ENCODE measurements at places on chromosomes 6 and 20. TPM values are rescaled to one million over a fixed set of nuclear protein-coding genes. Genes with fewer than 3 reads are reported as not detected.

Gene MCUR1
- total RNA-seq = 34.6 TPM

Gene ZKSCAN4
- 10.3 TPM for total RNA-seq

Gene GGTLC1
- not detected for total RNA-seq

Gene CALHM6
- total RNA-seq = 2.7 TPM

Gene SCRT2
- 2.0 TPM for total RNA-seq

Gene GPX5
- total RNA-seq = not detected

Gene STX11
- 0.78 TPM for total RNA-seq

Gene NNAT
- total RNA-seq = 251 TPM

Gene CTAGE9
- total RNA-seq = not detected

- DNase-seq = no peak
Measured at GRCh38 chr6:116511424-116512110, at the start of gene CALHM5. Gene CALHM5, plus strand, starts transcription at chr6:116511639. Its CDS starts 58 bp downstream, at chr6:116511697.

GRCh38 chr20:44217342-44218092 is 6.9 kb upstream of the OSER1 start:
- peak; percentile 34 for DNase-seq

DNA sequence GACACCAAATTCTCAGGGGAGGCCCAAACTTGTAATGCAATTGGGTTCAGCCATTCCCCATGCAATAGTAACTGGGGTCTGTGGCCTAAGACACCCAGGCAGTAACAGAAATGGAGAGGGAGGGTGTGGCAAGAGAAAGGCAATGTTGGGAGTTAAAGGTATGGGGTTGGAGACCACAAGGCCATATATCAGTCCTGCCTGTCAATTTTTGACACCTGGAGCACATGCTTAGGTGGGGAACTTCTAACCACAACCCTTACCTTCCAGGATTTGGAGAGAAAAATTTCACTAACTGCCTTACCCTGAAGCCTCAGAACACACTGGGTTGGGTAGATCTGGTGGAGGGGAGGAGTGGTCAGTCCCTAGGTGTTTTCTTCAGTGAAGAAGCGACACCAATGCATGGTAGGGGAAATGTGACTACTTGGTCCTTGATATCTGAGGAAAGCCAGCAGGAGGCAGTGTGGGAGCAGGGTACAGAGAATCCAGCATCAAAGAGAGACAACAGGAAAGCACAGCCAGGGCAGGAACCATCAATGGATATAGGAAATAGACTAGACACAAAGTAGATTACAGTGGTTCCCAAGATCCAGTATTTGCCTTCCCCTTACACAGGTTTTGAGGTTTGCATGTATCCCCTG is 6.8 kb upstream of the USP49 start:
- no peak for DNase-seq

DNA sequence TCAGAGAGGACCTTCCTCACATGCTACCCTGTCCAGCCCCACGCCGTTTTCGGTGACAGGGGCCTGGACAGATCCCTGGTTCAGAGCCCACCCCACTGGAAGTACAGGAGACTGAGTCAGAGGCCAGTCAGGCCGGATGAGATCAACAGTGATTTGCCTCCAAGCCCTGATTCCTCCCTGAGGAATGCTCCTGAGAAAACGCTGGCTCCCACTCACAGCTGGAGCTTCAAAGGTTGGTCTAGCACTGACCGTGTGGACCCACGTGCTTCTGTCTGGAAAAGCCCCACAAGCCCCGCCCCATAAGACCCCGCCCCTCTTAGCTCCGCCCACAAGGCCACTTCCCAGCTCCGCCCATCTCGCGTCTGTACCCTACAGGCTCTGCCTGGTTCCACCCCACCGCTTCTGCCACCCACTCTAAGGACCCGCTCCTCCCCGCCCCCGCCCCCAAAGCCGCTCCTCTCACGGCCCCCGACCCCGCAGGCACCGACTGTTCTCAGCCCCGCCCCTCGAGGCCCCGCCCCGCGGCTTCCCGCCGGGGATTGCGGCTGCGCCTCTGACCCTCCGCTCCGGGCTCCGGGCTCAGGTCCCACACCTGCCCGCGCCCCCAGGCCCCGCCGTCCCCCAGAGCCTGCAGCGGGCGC is 64.9 kb upstream of the BHLHE23 start:
- no peak for DNase-seq

DNA sequence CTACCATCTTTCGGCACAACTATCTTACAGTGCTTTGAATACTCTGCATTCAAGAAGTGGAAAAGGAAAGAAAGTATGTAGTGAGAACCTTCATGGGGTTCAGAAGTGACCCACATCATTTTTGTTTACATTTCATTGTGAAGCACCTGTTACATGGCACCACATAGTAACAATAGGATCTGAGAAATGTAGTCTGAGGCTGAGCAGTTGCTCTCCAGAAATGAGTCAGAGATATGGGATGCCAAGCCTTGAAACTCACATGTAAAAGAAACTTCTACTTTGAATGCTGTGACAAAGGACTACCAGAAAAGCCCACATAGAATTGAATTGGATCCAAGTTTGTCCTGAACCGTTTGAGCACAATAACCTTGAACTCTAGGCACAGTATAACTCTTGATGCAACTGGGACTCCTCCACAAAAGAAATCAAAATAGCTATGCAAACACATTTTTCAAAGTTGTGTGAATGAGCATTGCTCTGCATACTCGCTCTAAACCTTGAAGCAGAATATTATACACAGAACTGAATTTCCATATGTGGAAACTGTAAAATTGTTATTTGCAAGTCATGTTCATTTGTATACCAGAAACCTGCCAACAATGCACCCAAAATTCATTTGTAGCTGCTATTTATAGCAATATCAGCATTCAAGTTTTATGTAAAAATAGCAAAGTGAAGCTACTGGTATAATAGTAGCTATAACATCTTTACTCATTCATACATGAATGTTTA is 400.9 kb upstream of the POU3F2 start:
- no peak for DNase-seq

- no peak for DNase-seq
Measured at GRCh38 chr20:43389839-43390626, 67.7 kb upstream of the SRSF6 start.

DNA sequence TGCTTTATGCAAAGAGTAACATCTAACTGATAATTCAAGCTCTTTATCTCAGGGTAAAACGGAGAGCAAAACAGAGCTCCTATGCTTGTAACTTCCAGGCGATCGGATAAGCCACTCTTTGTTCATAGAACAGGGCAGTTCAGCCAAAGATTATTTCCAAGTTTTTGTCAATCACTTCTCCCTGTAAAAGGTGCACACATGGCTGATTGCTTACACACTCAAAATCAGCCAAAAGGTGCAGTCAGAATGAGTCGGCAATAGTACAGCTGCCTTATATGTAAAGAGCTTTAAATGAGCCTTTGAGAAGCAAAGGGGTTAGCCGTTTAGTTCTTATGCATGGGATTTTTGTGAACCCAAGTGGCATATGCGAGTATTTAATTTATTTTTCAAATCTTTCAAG is 449.6 kb upstream of the POU3F2 start:
- DNase-seq = no peak

- no peak for DNase-seq
Measured at GRCh38 chr6:142874676-142875075, 70.3 kb downstream of the HIVEP2 start.

DNA sequence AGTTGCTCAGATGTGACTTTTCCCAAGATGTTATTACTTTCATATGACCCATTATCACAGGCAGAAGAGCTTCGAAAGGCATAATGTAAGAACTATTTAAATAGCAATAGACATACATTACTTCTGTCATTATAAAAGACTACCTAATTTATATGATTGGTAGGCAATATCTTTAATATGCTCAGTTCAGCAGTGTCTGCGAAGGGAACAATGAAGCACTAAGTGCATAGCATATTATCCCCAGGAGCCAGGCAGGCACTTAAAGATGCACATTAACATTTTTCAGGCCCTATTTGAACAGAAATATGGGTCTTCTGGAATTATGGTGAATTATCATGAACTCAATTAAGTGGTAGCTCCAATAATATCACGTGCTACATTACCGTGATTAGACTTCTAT is 217.8 kb downstream of the EPM2A start:
- no peak for DNase-seq

DNA sequence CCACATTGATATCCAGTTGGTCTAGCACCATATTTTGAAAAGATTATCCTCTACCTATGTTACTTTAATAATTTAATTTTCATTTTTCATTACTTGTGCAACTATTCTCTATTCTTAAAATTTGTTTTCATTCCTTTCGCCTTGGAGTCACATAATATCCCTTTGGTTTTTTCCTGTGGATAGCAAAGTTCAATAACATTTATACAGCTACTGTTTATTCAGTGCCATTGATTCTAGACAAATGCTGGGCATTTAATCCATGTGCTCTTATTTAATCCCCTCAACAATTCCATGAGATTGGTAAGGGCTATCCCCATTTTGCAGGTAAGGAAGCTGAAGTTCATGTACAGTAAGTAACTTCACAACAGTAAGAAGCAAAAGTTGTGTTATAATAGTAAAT is 32.6 kb downstream of the PSMF1 start:
- no peak for DNase-seq

DNA sequence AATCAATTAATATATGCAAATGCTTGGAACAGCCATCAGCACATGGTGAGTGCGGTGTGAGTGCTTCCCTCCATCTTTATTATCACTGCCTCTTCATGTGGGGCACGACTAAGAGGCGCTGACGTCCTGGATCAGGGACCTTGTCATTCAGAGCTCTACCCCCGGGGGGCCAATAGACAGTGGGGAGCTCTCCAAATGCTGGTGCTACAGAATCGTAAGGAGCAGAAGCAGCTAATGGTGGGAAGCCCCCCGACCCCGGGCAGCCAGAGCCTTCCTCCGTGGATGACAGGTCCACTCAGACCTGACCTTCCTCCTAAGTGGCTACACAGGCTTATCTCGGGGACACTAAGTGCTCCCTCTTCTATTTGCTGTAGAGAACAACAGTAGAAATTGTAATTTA is 257.5 kb upstream of the PMEPA1 start:
- DNase-seq = no peak

- DNase-seq = no peak
Measured at GRCh38 chr20:57589728-57590484, 29.0 kb downstream of the PCK1 start.

DNA sequence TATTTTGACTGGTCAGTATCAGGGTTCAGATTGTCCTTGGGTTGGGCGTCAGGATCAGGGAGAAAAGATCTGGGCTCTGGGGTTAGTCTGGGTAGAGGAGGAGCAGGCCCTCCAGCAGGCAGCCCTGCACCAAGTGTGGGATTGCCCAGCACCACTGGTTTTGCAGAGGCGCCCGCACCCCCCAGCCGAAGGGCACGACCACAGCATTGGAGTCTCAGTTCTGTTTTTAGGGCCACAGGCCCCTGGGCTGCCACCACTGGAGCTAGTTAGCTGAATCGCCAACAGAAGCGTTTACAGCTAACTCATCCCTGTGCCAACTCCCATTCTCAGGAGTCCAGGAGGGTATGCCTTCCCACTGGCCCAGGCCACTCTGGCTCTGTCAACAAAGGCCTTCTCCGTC is 84.2 kb downstream of the TCP11 start:
- DNase-seq = no peak

DNA sequence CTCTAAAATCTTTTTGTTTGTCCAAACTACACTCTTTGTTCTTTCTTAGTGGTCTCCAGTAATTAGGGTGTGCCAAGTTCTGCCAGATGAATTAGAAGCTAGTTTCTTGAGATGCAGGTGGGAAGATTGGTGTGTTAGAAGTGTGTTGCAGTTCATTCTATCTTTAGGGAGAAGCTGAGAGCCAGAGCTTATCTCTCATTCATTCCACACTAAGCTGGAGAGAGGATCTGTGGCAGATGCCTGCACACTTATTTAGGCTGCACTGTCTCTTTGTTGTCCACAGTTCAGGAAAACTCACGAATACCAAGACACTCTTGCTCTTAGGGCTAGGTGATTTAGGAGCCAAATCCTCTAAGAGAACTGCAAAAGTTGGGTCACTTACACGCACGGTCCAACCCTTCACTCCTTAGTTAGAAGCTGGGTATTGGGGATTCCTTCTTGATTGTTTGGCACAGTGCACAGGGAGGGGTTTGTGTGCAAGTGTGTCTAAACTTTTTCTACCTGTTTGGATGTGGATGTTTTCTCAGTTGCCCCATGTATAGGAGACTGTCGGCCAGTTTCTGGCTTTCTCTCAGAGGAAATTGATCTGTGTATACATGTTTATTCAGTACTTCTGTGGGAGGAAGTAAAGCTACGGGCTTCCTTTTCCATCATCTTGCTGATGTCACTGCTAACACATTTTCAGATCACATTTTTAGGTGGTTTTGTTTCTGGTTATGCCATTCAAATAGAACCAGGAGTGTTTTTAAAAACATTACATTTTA is 49.5 kb downstream of the SMAP1 start:
- DNase-seq = no peak

- DNase-seq = no peak
Measured at GRCh38 chr6:143321491-143322086, 128.9 kb downstream of the ADAT2 start.

Data from occipital lobe (tissue), 3 donors.